Transverse colon (tissue), 4 donors: ENCODE measurements at places on chromosomes 2 and 18. TPM values are rescaled to one million over a fixed set of nuclear protein-coding genes. Genes with fewer than 3 reads are reported as not detected.

GRCh38 chr2:144320491-144320890 is 199.4 kb downstream of the ZEB2 start:
- no peak for DNase-seq
- no peaks in the 10 kb centered on the region for H3K27me3 ChIP-seq
- no peaks in the 10 kb centered on the region for H3K4me1 ChIP-seq
- no peak overlapping the region for H3K4me3 ChIP-seq

DNA sequence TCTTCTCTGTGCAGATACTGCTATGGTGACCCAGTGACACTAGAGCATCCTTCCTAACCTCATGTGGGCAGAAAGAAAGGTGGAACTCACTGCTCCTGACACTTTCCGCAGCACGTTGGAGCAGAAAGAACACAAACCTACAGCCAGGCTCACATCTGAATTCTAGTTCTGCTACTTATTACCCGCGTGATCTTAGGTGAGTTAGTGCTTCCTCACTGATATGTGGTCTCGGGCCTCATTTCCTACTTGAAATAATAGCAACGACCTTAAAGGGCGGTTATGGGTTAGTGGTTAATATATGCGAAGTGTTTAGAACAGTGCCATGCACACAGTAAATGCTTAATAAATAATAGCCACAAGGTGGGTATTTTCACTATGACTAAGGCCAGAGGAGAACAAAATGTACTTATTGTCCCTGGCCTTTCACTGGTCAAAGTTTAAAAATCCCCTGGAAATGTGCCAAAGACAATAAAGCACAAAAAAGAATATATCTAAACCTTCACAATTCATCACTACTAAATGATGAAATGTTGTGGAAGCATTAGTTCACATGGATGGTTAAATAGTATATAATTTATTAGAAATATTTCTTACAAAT is 66.6 kb downstream of the MYOM1 start:
- H3K4me1 ChIP-seq = no peaks in the 10 kb centered on the region
- no peak for DNase-seq
- H3K4me3 ChIP-seq = no peak overlapping the region
- no peak overlapping the region for H3K27ac ChIP-seq
- H3K36me3 ChIP-seq = no peaks in the 10 kb centered on the region

GRCh38 chr2:219775506-219775905 is 148.1 kb downstream of the SLC4A3 start:
- H3K27me3 ChIP-seq = no peaks in the 10 kb centered on the region
- no peak for DNase-seq
- no peak overlapping the region for H3K27ac ChIP-seq
- no peaks in the 10 kb centered on the region for H3K4me1 ChIP-seq

LRATD1 gene
- total RNA-seq = 87.6 TPM

ALPP gene
- total RNA-seq = not detected
